ENCODE measurements at places on chromosomes 4 and X.

GRCh38 chr4:41169256-41169800 lies 45.0 kb downstream of the APBB2 start:
- DNase-seq: no peak

DNA sequence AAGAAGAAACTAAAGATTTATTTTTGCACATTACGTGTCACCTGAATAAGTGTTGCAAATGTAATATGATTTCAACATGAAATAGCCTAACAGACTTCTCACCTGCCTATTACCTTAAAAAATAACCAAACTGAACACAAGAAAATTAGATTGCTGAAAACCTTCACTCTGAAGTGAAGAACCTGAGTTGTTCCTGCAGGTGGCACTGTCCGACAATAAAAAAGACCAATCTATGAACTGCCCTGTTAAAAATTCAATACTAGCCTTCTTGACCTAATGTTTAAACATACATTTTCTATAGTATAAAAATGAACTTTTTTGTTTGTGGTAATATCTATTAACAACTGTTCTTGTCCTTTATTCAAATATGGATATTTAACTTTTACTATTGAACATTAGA lies 69.2 kb upstream of the PNPLA4 start:
- DNase-seq: no peak

DNA sequence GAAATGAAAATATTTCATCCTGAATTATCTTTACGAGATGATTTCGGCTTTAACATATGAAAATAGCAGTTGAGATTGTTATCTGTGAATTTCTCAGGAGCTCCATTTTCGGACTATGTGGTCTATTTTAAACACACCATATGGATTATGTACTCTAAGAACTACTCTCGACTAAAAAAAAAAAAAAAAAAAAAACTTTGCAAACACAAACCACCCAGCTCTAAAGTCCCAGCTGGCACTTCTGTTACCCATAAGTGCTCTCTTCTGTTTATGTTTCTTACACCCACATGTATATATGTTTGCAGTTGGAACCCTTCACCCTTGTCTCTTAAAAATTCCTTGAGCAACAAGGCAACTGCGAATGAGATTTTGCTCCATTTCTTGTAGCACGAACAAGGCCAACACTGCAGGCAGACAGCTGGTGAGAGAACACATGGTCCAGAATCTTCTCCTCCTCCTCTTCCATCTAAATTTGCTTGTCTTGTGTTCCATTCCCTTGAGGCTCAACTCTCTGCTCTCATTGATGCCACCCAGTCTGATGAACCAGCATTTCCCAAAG lies 172.7 kb upstream of the HCCS start:
- DNase-seq: no peak

DNA sequence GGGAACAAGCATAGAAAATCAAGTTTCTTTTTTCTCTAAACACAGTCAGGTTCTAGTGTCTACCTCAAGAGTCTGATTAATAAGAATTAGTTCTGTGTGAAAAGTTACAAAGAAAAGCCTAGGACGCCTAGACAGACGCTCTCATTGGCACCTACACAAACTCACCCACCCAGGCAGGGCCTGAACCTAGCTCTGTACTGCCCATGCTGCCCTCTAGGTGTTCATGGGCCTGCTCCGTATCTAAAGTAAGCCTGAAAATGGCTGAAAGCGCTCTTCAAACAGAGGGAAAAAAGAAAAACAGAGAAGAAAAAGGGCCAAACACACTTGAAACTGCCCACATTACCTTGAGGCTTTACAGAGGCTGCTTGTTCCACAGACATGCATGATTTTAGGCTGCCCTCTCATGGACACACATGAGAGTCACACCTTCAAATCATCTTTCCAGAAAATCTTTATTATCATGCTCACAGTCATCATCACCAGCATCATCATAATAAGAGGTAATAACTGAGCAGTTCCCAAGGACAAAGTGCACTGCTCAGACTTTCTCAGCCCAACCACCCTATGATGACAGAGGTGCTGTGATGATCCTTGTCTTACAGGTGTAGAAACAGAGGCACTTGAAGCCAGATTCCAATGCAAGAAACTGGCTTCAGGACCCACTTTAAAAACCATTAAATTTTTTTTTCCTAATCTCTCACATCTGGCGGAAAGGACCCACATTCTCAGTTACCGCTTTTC lies 49.6 kb downstream of the MAP7D2 start:
- no peak for DNase-seq

DNA sequence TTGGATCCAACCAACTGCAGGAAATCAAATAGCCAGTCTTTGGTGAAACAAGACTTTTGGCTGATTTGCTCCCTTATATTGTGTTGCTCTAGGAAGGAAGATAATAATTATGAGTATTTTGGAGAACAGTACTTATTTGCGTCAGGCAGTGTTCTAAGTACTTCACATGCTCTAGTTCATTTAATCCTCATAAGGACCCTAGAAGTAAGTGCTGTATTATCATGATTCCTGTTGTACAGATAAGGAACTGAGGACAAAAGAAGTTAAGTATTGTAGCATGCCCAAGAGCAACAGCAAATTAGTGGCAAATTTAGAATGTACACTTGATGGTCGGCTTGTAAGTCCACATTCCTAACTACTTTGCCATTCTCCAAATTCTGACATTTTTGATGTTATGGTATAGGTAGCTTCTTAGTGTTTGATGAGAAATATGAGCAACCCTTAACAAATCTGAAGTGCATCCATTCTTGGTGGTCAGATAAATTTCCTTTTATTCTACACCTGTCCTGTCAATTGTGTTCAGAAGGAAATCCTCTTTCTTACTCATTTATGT lies 72.0 kb downstream of the SPRY1 start:
- DNase-seq: no peak

DNA sequence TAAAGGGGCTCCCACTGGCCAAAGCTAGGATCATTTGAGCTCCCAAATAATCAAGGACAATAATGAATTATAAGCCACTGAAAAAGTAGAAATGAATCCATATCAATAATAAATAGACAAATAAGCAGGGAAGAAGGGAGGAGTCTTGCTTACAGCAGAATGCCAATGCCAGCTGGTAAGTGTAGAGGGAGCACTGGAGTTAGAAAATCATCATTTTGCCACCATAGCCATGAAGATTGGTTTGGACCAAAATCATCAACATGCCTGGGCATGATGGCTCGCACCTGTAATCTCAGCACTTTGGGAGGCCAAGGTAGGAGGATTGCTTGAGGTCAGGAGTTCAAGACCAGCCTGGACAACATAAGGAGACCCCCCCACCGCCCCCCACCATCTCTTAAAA lies 20.4 kb upstream of the SH3KBP1 start:
- DNase-seq: no peak

GRCh38 chr4:73221734-73222133 lies 36.9 kb downstream of the ANKRD17 start:
- DNase-seq: no peak

GRCh38 chr4:93814722-93815121 lies 13.8 kb upstream of the ATOH1 start:
- DNase-seq: no peak
